Dermis microvascular lymphatic vessel endothelial cell (primary cell): ENCODE measurements at places on chromosomes 12 and 14. TPM values are rescaled to one million over a fixed set of nuclear protein-coding genes. Genes with fewer than 3 reads are reported as not detected.

- no peak for DNase-seq
Measured at GRCh38 chr12:69908203-69908602, 83.2 kb downstream of the MYRFL start.

DNA sequence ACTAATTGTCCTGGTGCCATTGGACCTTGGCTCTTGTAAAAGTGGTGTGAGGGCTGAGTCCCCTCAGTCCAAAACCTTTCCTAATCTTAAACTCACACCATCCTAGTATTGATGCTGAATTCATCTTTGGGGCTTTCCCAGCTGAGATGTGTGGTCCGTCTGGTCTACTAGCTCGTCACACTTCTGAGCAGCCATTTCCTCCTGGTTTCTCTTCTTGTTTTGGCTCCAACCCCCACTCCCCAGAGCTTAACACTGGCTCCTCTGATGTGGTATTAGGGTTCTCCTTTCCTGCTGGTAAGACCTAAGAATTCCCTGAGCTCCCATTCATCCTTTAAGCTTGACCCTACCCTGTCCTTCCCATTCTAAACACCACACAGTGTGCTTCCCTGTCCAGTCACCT lies 900.6 kb downstream of the VRK1 start:
- no peak for DNase-seq

DNA sequence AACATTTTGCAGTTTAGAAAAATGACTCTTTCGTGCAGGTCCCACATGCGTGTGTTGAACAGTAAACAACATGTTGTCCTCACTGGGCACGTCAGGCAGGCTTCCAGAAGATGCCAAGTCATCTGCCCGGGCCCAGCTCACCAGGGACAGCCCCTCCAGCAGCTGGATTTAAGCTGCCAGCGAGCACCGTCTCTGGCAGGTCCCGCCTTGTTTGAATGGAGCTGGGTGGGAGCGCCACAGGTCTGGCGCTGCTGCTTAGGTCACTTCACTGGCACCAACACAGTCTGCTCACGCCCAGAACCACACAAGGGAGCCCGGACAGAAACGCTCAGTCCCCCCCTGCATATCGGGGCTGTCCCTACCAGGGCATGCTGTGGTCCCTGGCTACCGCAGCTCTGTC lies 33.1 kb upstream of the MMP17 start:
- DNase-seq: no peak

The PDE6H gene
- total RNA-seq: not detected in 2 replicates
